Fibroblast of skin of left biceps (primary cell): ENCODE measurements at places on chromosomes 12 and 14.
A peak's percentile ranks its signal among the peaks of the same experiment; 100 is the strongest.

DNA sequence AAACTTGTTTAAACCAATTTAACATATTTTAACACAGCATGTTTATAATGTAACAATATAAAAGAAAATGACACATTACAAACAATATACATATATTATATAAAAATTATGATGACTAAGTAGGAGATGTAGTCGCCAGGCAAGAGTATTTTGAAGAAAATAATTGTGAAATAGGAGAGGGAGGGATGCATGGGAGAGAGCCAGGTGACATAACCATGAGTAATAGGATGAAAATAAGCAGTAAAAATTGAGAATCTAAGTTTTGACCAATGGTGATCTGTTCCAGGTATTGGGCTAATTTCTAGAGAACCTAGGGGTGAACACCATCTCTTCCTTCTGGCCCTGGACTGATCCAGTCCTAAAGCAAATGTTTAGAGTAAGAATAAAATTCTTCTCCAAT lies 315.2 kb upstream of the G2E3 start:
- no peak for DNase-seq

GRCh38 chr12:51009056-51009440 lies 17.1 kb downstream of the SLC11A2 start:
- DNase-seq = no peak

DNA sequence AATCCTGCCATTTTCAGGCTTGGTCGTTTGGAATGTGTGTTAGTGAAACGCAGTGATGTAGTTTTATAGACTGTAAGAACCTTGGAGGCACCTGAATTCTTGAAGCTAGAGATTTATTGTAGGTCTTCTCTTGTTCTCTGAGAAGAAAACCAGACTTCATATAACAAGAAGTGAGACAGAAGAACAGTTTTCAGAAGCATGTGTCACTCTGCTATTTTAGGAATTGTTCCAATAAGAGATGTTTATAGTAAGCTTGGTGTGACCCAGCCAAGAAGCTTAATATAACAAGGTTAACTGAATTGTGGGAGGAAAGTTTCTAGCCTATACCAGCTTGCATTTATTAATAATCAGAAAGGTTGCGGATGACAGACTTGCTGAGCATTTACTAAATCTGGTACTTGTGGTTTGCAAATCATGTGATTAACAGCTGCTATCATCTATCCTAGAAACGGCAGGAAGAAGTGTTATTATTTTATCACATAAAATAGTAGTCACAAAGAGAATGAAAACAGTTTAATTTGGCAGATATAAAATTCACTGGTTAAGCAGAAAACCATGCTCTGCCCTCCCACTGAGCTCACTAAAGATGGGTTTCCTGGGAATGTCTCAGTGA lies 49.2 kb upstream of the BCAT1 start:
- peak; percentile 61 for DNase-seq

DNA sequence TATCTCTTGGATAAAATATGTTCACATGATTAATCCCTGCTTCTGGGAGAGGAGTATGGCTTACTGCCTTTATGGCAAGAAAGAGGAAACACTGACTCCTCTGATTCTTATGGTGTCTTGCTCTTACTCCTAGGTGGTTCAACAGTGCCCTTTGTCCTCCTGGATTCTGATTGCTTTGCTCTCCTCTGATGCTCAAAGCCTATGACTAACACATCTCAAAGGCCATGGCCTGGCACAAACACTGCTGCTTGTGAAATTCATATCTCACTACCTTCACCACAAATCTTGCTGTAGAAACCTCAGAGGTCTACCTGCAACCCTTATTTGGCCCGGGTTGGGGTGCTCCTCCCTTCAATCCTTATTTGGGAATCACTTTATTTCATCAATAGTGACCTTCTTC lies 217.2 kb downstream of the C12orf50 start:
- DNase-seq = no peak

DNA sequence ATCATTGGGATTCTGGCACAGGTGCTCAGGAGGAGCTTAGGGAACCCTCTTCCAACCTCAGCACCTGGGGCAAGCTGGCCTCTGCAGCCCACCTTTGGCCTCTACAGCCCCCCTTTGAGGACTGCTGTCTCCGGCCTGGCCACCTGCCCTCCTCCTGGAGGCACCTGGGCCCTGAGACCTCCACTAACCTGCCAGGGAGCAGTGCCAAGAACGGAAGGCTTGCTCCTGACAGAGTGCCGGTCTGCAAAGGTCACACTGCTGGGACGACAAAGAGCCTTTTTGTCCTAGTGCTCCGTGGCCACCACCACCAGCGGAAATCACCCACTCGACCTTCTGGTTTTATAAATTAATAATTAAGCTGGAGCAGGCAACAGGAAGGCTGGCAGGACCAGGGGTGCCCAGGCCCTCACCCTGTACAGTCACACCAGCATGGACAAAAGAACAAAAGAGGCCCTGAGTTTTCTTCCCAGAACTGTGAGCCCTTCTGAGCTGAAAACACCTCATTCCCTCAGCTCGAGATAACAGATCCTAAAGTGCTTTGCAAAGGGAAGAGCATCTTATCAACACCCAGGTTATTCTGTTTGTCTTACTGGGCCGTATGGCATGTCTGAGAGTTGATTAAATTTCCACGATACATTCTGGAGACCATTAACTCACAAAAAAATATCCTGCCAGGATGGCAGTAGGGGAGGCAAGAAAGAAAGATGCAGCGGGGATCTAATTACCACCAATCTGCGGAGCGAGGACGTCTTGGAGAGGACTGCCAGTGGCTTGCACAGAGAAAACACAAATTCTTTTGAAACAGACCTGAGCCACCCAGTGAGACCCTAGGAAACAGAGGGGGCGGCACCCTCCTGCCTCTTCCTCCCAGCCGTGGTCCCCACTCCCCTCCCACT lies 8.2 kb downstream of the TESC start:
- DNase-seq = no peak

GRCh38 chr12:72110937-72111650 lies 161.1 kb upstream of the TRHDE start:
- no peak for DNase-seq

- DNase-seq = no peak
Observed at GRCh38 chr12:5941907-5942306, 3.2 kb downstream of the ANO2 start.

GRCh38 chr14:53793790-53794505 lies 162.7 kb downstream of the BMP4 start:
- no peak for DNase-seq

DNA sequence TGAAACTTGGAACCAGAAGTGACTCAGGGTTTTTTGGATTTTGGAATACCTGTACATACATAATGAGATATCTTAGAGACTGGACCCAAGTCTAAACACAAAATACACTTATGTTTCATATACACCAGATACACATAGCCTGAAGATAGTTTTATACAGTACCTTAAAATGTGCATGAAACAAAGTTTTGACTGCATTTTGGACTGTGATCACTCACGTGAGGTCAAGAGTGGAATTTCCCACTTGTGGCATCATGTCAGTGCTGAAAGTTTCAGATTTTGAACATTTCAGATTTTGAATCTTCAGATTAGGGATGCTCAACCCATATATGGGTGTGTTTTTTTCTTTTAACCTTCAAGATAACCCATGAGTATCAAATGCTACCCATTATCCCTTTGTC lies 6.6 kb downstream of the SBNO1 start:
- no peak for DNase-seq

GRCh38 chr12:123000578-123000977 lies 20.1 kb downstream of the ARL6IP4 start:
- no peak for DNase-seq

- DNase-seq = no peak
Observed at GRCh38 chr12:49491823-49492222, 47.0 kb upstream of the KCNH3 start.

DNA sequence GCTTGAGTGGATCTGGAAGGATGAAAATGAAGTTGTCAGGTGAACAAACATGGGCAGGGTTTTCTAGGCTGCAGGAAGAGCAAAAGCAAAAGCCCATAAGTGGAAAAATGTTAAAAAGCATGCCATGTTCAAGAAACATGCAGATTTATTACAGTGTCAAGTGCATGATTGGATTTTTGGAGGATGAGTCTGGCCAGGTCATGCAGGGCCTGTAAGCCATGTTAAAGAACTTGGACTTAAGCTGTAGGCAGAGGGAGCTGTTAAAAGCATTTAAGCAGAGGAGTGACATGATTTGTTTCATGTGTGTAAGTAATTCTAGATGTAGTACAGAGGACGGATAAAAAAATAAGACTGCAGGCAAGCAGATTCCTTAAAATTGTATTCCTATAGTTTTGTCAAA lies 16.3 kb upstream of the SINHCAF start:
- no peak for DNase-seq

DNA sequence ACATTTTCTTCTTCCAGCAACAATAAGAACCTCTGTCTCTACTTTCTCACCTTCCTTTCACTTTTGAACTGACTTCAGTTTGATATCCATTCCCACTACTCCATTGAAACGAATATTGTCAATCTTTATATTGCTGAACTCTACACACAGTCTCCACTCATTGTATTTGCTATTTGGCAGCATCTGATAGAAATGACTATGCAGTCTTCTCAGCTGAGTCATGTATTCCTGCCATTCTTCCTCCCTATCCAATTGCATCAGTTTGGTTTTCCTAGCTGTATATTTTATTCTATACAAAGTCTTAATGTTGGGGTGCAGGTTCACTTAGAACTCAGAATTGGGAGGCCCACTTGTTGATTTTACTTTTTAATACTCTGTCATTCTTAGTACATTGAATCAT lies 107.5 kb upstream of the CPNE8 start:
- no peak for DNase-seq

- no peak for DNase-seq
Observed at GRCh38 chr12:240566-240965, 22.1 kb downstream of the SLC6A13 start.
